Activated T-cell treated with anti-CD3 and anti-CD28 coated beads, Interleukin-2, amount 50 U/mL, for 24 hours (primary cell): ENCODE measurements at places on chromosomes 1 and 21.

DNA sequence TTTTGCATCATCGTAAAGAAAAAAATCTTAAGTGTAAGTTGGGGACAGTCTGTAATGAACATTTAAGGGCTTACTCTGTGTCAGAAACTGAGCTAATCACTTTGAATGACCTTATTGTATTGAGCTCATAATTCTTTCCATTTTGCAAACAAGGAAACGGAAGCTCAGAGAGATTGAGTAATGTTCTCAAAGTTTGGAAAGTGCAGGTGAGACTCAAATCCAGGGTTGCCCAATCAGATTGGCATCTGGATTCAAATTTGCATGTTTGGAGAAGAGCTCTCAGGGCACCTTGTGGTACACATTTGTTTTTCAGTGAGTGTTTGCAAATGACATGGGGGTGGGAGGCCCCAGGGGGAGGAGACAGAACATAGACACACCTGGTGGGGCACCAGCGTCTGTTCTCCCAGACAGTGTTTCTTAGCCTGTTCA is 8.0 kb downstream of the ALPL start:
- DNase-seq: no peak

- no peak for DNase-seq
These were observed 331.5 kb downstream of the CHRM3 start for GRCh38 chr1:239717918-239718184.

DNA sequence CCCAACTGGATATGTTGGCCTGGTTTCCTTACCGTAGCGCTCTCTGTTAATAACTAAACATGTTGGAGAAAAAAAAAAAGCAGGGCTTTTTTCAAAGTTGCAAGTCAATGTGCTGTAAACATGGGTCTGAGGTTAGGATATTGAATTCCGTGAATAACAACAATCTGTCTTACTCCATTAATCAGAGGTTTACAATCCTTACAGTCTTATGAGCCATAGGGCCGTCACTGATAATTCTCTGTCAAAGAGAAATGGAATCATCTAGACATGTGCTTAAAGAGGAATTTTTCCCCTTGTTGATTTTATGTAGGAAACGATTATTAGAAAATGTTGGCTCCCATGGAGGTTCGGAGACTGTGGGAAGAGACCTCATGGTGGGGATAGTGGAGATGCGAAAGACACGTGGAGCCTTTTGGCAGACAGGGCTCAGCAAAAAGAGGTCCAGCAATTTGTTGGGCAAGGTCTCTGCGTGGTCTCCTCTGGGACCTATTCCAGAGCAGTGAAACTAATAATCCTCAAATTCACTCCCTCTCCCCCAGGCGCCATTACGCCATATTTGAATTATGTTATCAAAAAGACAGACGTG is 83.5 kb upstream of the CLDN14 start:
- no peak for DNase-seq

- no peak for DNase-seq
These were observed 4.5 kb upstream of the FNBP1L start for GRCh38 chr1:93443454-93443853.

GRCh38 chr1:44720281-44720680 is 10.7 kb downstream of the RNU5D-1 start:
- no peak for DNase-seq

DNA sequence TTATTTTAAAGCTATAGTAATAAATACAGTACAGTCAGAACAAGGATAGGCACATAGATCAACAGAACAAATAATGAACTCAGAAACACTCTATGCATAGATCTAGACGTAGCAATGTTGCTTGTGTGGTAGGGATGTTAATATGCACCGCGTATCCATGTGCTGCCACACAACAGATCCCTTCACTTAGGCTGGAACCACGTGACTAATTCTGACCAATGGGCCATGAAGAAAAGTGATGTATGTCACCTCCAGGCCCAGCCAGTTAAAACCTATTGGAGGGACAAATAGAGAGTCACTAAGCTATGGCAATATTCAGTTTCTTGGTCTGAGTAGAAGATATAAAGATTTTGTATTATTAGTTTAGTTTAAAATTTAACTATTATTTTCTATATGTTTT is 91.4 kb downstream of the ADAMTS1 start:
- DNase-seq: no peak

GRCh38 chr1:77672374-77672773 is 10.1 kb downstream of the ZZZ3 start:
- no peak for DNase-seq

- DNase-seq: peak; percentile 80
These were observed at the start of gene CBR3 for GRCh38 chr21:36134803-36135390. Gene CBR3 (plus strand): TSS chr21:36135079. CDS start chr21:36135193, 114 bp downstream.

GRCh38 chr1:8359617-8360481 is 41.9 kb downstream of the SLC45A1 start:
- no peak for DNase-seq

- no peak for DNase-seq
These were observed 24.8 kb downstream of the ATPAF1 start for GRCh38 chr1:46643368-46643775.

GRCh38 chr21:25790122-25790877 is 55.5 kb downstream of the GABPA start:
- DNase-seq: no peak

DNA sequence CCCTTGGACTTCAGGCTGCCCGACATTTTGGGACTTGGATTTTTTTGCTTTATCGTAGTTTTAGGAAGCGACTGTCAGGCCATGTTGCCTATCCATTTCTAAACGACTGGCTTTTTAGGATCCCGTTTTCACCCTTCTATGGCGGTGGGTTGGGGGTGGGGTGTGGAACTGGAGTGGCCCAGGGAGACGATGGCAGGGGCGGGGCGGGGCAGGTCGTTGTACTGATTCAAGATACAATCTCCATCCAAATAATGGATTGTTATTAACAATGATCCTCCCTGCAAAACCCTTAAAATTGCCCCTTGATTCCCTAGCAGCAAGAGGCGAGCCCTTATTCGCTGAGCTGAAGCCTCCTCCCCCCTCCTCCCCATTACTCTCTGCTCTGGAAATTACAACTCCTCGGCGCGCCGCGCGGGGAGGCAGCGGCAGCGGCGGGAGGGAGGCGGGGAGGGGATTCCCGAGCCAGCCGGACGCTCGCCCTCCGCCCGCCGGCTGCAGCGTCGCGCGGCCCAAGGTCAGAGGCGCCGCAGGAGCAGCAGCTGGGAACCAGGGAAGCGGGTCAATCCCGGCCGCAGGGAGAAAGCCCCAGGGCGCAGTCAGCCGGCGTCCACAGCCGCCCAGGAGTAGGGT is at the start of gene TRIM67:
Gene TRIM67 (plus strand): TSS at position 392 of the 630 bp plus-strand sequence. CDS start 912 bp downstream, outside the sequence.
- no peak for DNase-seq

DNA sequence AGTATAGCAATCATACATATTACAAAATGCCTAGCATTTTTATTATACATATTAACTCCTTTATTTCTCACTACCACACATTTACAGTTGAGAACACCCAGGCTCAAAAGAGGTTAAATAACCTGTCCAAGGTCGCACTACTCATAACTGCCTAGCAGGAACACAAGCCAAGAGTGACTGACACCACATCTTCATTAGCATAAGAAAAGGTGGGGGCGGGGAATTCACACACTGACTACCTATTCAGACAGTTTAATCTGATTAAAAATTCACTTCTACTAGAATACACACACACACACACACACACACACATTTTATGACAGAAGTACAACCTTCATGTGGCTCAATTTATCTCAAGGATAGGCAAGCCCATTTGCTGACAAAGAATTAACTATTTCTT is 77.8 kb upstream of the CACHD1 start:
- no peak for DNase-seq

DNA sequence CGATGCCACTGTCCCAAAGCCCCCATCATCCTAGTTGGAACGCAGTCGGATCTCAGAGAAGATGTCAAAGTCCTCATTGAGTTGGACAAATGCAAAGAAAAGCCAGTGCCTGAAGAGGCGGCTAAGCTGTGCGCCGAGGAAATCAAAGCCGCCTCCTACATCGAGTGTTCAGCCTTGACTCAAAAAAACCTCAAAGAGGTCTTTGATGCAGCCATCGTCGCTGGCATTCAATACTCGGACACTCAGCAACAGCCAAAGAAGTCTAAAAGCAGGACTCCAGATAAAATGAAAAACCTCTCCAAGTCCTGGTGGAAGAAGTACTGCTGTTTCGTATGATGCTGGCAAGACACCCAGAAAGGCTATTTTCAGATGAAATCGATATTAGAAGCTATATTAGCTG is 8.1 kb downstream of the RHOU start:
- no peak for DNase-seq

GRCh38 chr21:44799646-44800045 is 2.0 kb downstream of the UBE2G2 start:
- DNase-seq: no peak

DNA sequence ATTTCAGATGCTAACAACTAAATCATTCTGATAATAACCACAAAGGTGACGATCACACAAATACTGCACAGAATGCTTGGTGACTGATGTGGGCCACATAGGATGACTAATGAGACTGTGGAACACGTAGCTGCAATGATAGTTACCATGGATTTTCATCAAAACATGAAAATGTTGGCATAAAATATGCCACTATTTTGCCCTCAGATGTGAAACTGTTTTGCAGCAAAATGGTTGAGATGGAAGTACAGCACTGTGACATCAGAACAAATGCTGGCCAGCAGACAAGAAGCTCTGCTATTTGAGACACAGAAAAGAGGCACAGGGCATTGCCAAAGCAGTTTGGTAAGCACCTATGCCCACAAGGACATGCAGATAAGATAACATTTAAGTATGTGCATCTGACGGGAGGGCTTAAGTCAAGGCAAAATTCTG is 83.8 kb downstream of the NIBAN1 start:
- peak; percentile 44 for DNase-seq

GRCh38 chr1:107327446-107327845 is 186.6 kb downstream of the NTNG1 start:
- DNase-seq: no peak

DNA sequence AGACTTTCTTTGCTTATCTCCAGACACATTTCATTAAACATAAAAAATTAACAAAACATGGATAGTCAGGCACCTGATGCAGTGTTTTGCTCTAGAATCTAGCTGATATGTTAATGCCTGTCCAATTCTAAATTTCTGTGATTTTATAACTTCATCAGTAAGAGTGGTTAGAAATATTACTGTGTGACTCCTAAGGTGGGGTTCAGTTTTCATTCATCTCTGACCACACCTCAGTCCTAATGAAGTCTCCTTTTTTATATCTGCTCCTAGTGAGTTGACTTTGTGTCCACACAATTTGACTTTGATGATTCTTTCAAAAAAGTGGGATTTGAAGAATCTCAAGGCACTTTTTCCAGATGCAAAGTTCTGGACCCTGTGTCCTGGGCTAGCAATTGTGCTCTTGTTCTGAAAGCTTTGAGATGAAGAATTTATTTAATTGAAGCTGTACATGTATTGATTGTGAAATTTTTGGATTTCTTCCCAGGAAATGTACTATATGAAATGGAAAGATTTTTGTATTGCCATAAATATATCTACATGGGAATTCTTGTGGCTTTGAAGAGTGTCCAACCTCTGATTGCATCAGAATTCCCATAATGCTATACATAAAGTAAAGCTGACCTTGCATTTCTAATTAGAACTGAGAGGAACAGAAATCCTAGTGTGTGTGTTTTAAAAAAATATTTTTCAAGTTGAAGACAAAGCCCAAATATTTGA is 111.2 kb downstream of the GIPC2 start:
- no peak for DNase-seq

- DNase-seq: no peak
These were observed 4.3 kb downstream of the RUSC1 start for GRCh38 chr1:155324717-155325602.

DNA sequence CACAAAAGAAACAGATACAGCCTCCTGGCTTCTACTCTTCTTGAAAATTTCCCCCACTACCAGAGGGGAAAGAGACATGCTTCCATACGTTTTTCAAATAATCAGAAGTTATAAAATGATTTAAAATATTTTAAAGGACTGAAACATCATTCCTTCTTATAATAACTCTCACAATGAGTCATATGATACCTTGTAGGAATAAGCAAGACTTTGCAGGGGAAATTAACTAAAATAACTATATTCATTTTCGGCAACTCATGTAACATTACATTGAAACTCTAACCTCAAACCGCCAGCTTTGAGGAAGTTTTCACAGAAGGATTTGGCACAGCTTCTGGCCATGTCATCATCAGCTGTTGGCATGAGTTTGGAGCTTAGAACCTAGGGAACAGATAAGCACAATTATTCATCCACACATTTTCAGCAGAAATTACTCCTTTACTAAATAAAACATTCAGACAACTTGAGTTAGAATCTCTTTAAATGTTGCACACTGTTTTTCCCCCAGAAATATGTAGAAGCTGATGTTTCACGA is 85.9 kb downstream of the USP24 start:
- DNase-seq: no peak

DNA sequence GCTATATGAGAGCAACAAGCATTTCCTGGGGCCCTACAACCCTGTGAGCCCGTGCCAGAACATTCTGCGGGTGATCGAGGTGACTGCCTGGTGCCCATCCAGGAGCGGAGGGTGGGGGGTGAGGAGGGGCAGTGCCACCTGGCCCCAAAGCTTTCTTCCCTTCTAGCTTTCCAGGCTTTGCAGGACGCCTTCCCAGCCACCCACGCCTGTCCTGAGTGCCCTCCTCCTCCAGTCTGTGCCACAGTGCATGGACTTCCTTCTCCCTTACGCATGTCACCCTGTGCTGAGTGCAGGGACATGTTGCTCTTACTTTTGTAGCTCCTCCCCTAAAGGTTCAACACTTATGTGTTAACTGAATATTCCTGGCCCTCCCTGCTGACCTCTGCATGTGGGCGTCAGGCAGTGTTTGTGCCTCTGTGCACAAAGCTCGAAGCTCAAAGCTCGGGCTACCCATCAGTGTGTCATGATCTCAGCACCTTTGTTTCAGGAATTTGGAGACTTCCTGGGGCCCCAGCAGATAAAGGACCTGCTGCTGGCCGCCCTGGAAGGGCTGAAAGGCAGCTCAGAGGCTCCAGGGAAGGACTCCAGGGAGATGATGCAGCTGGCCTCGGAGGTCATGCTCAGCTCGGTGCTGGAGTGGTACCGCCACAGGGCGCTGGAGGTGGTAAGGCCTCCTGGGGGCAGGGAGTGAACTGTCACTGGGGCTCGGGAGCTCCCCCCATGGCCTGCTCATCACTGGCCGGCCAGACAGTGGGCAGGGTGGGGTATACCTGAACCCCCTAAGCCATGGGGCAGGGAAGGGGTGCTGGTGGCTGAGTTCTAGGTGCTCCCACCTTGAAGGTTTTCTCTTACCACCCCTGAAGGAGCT is 36.7 kb upstream of the TTC4 start:
- no peak for DNase-seq

GRCh38 chr1:224427346-224427745 is 7.3 kb downstream of the WDR26 start:
- DNase-seq: no peak

- no peak for DNase-seq
These were observed 8.4 kb upstream of the USP33 start for GRCh38 chr1:77768006-77768405.

DNA sequence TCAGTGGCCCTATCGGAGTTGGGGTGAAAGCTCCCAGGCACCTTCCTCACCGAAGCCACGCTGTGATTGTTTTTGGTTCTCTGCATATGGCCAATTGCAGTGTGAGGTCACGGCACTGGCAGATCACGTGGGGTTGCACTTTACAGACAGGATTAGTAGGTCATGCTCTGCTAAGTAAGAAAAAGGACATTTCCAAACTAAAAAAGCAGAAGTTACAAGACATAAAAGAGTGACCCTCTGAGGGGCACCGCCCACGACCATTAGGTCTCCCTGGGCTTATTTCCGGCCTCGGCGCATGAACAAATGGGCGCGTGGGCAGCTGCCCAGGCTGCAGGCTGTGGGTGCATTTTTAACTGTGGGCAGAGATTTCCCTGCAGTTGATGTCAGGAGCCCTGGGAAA is 2.0 kb downstream of the CAPN9 start:
- no peak for DNase-seq
